ENCODE measurements at places on chromosomes 16 and 17. TPM values are rescaled to one million over a fixed set of nuclear protein-coding genes. Genes with fewer than 3 reads are reported as not detected.

DNA sequence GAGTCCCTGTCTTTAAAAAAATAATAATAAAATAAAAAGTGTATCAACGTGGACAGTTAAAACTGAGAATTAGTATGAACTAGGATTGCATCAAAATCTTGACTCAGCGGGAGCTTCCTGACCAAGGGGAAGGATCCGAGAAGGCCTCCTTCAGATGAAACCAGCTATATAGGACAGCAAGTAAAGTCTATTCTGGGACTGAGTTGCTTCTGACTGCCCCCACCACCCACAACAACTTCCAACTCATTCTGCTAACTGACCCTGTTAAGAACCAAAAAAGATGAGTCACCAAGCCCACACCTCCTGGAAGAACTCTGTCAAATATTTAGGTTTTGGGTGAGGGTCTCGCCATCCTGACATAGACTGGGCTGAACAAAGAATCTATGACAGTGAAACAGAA is 24.9 kb downstream of the MPP3 start:
- no peak for DNase-seq

SYNGR3 gene
- total RNA-seq: 21.3 TPM

DNA sequence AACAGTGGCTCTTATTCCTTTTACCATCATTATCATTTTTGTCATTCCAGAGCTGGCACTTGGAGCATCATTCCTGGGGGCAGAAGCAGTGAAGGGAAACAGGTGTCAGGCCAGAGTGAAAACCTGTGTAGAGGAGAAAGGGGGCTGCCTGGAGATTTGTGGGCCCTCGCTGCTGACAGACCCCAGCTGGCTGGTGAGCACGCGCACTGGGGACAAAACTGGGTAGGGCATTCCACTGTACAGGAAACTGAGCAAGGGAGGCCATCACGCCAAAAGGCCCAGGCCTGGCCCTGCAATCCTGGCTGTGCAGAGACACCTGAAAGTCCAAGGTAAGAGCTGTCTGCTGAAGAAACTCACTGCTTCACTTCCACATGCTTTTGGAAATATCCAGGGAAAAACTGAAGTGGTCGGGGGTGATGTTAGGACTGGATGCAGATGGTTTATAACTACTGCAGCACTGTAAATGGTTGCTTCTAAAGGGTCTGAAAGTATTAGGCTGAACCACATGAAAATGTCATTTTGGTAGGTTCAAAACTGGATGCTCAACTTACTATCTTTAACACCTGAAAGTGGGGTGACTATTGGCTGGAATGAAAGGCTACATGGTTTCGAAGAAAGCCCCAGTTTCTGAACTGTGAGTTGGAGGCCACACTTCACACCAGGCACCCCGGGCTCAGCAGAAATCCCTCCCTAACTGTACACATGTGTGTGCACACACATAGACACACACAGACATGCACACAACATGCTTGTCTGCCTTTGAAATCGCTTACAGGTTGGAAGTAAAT is 225.0 kb downstream of the C16orf78 start:
- DNase-seq: no peak

USH1G gene
- not detected for total RNA-seq

DNA sequence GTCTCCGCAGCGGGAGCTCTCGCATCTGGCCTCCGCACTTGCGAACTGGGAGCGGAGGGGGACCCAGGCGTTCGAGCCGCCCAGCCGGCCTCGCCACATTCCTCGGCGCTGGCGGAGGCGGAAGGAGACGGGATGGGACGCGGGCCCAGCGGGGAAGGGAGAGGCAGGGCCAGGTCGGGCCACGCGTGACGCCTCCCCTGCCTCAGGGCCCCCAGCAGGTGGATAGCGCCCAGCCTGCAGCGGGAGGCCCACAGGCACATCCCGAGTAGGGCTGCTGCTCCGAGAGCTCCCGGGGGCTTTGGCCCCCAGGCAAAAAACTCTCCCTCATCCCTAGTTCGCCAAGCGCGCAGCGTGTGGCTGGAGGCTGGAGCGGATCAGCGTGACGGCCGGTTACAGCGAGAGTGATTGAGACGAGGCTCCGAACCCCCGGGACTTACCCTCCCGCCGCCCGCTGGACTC is 800 bp downstream of the PLEKHH3 start:
- DNase-seq: no peak

Measured in activated T-helper 2 cell treated with anti-CD3 and anti-CD28 coated beads, Interferon-gamma antibody, Interleukin-2, Interleukin-4, amounts not matched to agents 10 μg/mL and 5 μg/mL and 100 μg/mL, durations not matched to agents 14 hours and 24 hours and 36 hours (primary cell).